Fibroblast of mammary gland (primary cell): ENCODE measurements at places on chromosomes 1 and 21.

DNA sequence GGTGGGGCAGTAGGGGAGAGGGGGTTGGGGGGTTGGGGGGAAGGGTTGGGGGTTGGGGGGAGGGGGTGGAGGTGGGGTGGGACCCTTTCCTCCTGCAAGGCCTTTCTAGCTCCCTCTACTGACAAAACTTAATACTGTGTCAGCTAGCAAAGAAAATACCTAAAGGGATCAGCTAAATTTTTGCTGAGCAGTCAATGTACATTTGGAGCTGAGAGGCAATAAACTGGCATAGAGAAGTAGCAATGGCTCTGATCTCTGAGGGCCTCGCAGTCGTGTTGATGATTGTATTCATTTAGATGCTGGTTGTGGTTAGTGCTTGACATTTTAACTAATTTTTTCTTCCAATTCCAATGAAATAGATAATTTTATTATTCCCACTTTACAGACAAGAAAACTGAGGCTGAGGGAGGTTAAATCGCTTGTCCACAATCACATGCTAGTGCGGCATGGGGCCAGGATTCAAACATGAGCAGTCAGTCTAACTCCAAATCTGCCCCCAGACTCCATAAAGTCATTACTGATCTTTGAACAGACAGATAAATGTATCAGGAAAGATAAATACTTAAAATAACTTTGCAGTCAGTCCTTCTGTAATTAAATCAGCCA lies 357.1 kb downstream of the DISC1 start:
- DNase-seq, result no peak

- DNase-seq, result peak; percentile 21
Measured at GRCh38 chr1:84174051-84174556, 30.0 kb downstream of the PRKACB start.

DNA sequence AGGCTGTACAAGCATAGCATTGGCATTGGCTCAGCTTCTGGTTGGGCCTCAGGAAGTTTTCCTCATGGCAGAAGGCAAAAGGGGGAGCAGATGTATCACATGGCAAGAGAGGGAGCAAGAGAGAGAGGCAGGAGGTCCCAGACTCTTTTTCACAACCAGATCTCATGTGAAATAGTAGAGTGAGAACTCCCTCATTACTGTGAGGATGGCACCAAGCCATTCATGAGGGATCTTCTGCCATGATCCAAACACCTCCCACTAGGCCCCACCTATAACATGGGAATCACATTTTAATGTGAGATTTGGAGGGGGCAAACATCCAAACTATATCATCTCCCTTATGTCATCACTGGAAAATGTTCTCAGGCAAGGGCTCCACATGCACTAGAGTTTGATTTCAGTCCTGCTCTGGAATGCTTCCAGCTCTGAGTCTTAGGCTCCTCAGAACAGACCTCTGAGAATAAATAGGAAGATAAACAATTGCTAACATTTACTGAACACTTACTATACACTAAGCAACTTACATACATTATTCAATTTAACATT lies 39.4 kb upstream of the VTCN1 start:
- peak; percentile 17 for DNase-seq

DNA sequence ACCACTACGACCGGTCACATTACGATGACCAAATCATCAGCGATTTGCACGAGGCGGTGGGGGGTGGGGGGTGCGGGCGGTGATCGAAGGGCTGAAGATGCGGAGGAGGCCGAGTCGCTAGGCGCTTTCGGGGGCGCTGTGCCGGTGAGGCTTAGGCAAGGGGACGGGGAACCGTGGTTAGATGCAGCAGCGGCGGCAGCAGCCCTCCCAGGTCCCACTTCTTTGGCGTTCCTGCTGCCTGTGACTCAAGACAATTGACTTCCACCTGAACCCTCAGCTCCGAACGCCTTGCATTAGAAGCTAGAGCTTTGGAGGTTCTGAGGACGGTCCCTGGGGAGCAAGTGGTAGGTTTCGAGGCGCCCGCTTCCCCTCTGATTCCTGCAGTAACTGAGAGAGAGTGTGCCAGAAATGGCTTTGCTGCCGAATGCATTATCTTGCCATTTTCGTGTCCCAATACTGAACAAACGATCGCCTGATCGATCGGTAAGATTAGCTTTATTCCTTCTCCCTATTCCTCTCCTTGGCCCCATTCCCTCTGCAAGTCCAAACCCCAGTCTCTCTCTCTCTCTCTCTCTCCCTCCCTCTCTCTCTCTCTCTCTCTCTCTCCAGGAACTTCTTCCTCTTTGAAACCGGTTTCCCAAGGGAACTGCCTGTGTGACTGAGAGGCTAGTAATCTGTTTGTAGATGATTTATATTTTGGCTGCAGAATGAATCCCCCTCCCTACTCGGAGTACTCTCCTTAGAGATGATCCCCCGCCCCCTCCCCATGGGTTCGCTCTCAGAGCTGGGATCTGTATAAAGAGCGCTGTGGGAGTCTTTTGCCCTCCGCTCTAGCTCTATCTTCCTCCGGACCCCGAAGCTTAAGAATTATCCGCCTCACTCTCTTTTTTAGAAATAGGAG lies 735 bp upstream of the BRINP3 start:
- peak; percentile 2 for DNase-seq

GRCh38 chr1:71086331-71086730 lies 5.5 kb upstream of the ZRANB2 start:
- peak; percentile 81 for DNase-seq

DNA sequence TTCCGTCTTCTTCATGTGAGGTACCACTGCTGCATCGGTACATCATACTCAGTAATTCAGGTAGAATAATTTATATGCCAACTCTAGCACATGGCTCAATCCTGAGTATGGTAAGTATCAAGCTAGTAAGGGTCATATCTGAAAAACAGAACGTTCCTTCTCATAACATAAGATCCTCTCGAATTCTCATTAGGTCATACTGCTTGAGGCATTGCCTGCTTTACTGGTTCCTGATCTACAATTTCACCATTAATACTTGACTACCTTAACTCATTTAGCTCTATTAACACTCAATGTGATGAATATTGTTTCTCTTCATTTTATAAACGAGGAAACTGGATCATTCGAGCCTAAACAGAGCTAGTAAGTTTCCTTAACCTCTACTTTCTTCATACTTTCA lies 871.6 kb downstream of the BRINP3 start:
- no peak for DNase-seq

DNA sequence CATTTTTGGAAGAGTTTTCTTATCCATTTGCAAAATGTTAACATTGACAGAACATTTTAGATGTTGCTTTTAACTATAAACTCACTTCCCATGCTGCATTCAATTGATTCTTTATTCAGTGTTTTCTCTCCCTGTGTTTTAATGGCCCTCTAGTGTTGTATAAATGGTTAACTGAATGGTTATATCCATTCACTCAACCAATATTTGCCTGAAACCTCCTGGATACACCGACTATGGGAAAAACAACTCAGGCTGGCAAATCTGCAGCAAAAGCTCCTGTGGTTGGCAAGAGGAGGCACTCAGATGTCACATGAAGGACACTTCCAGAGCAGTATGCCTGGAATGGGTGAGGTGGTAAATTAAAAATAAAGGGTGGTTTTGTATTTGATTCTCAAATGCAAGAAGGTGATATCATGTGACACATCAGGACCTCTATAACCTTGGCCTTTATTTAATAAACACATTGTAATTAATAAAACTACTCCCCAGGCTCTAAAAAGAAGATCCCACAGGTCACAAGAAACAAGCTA lies 107.6 kb downstream of the BCAR3 start:
- no peak for DNase-seq

GRCh38 chr21:44298301-44298700 lies 1.6 kb upstream of the PFKL start:
- no peak for DNase-seq

DNA sequence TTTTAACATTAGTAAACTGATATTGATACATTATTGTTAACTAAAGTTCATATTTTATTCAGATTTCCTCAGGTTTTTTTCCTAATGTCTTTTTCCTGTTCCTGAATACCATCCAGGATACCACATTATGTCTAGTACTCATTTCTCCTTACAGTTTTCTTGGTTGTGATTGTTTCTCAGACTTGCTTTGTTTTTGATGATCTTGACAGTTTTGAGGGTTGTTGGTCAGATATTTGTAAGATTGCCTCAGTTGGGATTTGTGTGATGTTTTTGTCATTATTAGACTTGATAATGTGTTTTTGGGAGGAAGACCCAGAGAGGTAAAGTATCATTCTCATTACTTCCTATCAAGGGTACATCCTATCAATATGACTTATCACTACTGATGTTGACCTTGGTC lies 19.5 kb downstream of the EPB41 start:
- no peak for DNase-seq

GRCh38 chr21:46022551-46023525 lies 41.3 kb downstream of the COL6A1 start:
- DNase-seq, result peak; percentile 51

DNA sequence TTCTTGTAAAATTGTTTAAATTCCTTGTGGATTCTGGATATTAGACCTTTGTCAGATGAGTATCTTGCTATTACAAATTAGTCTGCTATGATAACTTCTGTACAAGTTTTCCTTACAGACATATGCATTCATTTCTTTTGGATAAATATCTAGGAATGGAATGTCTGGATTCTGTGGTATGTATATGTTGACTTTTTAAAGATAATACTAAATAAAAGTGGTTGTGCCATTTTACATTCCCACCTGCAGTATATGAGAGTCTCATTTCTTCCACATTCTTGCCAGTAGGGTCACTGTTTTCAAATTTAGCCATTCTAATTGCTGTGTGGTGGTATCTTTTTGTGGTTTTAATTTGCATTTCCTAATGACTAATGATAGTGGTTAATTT lies 53.9 kb downstream of the SYDE2 start:
- no peak for DNase-seq

- DNase-seq, result no peak
Measured at GRCh38 chr1:112529301-112529700, 20.5 kb downstream of the WNT2B start.

DNA sequence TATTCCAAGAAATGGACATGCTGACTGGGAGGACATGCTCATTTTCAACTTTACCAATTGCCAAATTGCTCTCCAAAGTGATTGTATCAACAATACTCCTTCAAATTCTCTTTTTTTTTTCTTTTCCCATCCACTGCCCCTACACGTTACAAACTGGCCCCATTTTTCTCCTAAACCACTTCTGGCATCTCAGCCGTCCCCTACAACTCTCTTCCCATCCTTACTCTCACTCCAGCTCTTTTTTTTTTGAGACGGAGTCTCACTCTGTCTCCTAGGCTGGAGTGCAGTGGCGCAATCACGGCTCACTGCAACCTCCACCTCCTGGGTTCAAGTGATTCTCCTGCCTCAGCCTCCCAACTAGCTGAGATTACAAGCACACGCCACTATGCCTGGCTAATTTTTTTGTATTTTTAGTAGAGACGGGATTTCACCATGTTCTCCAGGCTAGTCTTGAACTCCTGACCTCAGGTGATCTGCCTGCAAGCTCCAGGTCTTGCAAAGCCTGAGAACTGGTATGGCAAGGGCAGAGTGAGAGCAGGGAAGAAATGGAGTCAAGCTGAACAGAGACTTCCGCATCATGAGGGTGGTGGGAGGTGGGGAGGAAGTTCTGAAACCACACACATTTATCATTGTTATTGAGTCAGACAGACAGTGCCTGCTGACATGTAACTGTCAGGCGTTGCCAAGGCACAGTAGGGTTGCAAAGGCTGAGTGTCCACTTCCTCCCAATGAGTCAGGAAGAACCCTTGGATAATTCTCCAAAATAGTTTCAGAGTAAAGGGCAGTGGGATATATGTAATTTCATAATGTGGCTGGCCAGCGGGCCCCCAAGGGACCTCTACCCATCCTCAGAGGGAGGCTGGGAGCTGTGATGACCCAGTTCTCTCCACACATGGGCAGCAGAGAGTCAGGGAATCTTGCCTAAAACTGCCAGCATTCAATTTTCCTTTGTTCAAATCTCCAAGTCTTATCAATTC lies 17.4 kb downstream of the CELA3A start:
- peak; percentile 97 for DNase-seq

- DNase-seq, result no peak
Measured at GRCh38 chr1:2875707-2876561, 74.4 kb upstream of the TTC34 start.

- no peak for DNase-seq
Measured at GRCh38 chr1:54356680-54357147, 49.5 kb downstream of the SSBP3 start.

DNA sequence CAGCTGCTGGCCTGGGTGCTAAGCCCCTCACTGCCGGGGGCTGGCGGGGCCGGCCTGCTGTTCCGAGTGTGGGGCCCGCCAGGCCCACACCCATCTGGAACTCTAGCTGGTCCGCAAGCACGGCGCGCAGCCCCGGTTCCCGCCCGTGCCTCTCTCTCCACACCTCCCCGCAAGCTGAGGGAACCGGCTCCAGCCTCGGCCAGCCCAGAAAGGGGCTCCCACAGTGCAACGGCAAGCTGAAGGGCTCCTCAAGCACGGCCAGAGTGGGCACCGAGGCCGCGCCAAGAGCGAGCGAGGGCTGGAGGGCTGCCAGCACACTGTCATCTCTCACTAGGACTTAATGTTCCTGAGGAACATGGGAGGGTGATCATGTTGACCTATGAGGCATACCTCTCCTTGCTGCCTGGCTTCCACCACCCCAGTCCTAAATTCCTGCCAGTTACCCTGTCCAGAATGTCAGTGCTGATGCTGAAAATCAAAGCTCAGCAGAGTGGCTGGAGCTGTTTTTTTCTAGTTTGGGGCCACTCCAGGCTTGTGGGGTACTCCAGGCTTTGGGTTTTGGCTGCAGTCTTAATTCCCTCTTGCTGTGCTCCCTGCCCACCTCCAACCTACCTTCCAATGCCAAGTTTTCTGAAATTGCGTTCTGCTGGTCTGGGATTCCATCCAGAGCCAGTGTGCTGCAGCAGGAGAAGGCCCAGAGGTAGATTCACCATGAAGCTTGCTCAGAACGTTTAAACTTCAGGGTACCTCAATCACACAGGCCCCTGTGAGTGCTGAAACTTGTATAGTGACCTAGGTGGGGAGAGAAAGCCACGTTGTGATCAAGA lies 44.2 kb upstream of the LPGAT1 start:
- DNase-seq, result no peak

- no peak for DNase-seq
Measured at GRCh38 chr1:96722958-96723357, 1.4 kb downstream of the PTBP2 start.

DNA sequence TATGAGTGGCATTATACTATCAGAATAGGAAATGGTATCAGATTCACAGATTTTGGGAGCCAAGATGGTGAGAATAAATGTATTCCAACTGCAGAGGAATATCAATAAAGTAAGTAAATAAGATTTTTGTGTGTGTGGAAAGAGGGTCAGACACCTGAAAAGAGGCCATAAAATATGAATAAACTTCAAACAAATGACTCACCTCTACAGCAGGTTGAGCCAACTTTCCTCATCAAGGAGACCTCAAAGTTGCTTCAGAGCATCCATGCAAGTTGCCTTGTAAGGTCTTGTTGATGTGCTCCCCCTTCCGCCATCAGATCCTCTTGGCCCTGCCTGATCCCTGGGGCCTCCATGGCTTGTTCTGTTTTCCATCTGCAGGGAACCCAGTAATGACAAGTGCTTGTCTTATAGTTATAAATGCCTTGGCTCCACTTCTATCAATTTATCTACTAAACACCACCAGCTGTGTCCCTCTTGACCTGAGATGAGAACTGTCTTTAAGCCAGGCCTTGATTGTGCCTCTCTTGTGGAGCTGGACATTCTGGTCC lies 775.6 kb downstream of the LTN1 start:
- DNase-seq, result no peak
